ENCODE measurements at places on chromosomes 3 and 15.

DNA sequence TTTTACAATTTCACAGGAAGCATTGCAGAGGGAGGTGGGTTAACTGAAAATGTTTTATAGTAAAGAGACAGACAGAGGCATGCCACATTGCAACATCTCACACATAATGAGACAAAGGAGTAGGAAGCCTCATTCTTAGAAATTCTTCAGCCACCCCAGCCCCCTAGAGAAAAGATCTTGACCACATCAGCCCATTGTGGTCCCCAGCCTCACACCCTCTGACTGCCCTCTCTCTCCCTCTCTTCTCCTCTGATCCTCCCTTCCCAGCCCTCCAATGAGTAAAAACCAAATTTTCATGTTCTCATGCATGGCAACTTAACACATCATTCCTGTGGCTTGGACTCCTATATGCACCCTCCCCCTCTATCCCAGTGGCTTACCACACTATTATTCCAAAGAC is 174.1 kb downstream of the UACA start:
- DNase-seq = no peak

DNA sequence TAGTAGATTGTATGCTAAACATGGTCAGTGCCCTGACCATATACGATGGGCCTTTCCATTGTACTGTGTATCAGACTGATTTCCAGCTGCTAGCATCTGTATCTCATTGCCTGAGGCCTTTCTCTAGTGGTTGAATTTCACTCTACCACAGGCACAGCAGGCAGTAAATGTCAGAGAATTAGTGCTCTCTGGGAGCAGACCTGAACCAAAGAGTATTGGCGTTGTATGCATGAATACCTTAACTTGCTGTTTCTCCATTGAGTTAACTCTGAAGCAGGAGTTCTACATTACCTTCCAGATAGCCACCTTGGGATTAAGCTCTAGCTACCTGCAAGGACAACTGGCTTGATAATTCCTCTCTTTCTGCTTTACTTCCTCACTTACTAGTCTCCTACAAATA is 439.2 kb upstream of the EPHA3 start:
- DNase-seq = no peak

DNA sequence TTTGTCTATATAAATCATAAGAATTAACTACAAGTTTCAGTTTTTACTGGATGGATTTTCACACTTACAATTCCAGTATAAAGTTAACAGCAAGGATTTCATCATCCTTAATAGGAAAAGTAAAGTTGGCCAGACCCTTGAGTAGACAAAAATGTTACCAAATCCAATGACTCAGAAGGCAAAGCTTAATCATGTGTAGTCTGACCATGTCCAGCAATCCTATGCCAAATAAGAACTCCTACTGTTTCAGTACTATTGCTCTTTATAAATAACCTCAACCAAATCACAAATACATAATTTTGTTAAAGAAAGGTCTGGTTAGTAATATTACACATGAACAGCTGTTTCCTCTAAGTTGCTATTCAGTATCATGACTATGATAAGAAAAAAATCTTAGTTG is 35.0 kb downstream of the PLOD2 start:
- no peak for DNase-seq

GRCh38 chr3:160697637-160698380 is 20.8 kb downstream of the ARL14 start:
- no peak for DNase-seq

DNA sequence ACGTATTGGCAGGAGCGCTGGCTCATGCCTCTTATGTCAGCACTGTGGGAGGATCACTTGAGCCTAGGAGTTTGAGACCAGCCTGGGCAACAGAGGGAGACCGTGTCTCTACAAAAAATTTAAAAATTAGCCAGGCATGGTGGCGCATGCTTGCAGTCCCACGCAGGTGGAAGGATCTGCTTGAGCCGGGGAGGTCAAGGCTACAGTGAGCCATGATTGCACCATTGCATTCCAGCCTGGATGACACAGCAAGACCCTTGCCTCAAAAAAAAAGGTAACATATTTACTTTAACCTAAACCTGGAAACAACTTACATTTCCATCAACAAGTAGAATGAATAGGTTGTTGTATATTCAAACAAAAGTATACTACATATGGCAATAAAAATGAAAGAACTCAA is 78.1 kb downstream of the HERC2 start:
- no peak for DNase-seq

- no peak for DNase-seq
Observed at GRCh38 chr3:157469561-157470294, 33.1 kb downstream of the PTX3 start.

- no peak for DNase-seq
Observed at GRCh38 chr3:78459796-78460195, 1308.0 kb downstream of the ROBO1 start.

DNA sequence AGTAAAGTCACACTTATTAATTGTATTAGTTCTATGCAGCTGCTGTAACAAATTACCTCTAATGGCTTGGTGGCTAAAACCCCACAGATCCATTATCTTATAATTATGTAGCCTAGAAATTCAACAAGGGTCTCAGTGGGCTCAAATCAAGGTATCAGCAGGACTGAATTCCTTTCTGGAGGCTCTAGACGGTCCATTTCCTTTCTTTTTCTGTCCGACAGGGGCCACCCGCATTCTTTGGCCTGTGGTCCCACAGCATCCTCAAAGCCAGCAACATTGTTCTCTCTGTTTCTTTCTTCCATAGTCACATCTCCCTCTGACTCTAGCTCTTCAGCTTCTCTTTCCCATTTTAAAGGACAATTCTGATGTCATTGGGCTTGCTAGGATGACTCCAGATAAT is 276.3 kb upstream of the ZNF717 start:
- no peak for DNase-seq

GRCh38 chr3:126121074-126121473 is 37.1 kb upstream of the SLC41A3 start:
- DNase-seq = no peak

- DNase-seq = no peak
Observed at GRCh38 chr3:128555841-128556240, 62.8 kb upstream of the GATA2 start.

GRCh38 chr15:52745326-52746161 is 44.6 kb downstream of the ONECUT1 start:
- DNase-seq = no peak

- DNase-seq = no peak
Observed at GRCh38 chr3:8767256-8767666, 2.2 kb downstream of the OXTR start.

- no peak for DNase-seq
Observed at GRCh38 chr15:64731805-64732151, 43.6 kb downstream of the RBPMS2 start.

DNA sequence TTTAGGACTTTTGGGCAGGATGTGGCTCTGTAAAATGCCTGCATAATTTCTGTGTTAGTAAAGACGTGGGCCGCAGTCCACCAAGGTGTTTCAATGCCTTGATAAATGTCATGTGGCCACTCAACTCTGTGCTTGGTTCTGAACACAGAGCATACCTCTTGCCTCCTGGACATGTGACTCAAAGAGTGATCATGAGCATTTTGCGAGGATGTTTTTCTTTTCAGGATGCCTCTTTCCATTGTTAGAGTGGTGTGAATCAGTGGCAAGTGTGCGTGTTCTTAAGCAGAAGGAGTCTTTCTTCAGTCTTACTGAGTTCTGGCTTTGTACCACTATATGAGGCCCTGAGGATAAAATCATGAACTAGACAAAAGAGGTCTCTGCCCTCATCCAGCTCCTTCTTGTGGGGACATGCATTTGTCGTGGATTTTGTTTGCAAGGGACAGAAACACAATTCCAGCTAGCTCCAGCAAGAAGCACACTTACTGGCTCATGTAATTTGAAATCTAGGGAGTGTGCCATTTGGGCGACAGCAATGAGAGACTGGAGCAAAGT is 363.4 kb downstream of the LRTM1 start:
- DNase-seq = no peak

- no peak for DNase-seq
Observed at GRCh38 chr3:47028667-47029066, 49.2 kb downstream of the NBEAL2 start.

GRCh38 chr3:101203411-101203810 is 117.0 kb downstream of the IMPG2 start:
- DNase-seq = no peak

All from tibial nerve (tissue), 4 donors.